ENCODE measurements at places on chromosomes 12 and 14.

DNA sequence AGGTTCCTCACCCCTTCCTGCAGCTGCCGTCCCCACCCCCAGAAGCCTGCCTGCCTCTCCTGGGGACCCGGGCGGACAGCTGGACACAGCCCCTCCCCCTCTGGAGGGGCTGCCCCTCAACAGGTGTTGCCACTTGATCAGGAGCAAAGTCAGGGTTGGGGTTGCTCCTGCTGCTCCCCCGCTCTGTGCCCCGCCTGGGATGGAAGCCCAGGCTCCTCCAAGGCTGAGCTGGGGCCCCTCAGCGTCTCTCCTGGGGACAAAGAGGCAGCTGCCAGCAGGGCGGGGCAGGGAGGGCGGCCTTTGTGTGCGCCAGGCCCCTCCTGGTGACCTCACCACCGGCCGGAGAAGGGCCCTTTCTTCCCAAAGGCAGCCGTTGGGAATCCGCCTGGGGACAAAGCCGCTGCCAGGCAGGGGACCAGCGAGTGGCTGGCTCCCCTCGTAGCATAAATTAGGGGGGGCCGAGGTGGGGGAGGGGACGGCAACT is 13.7 kb downstream of the TRMT61A start:
- no peak for DNase-seq

GRCh38 chr14:23615856-23616255 is 20.3 kb upstream of the DHRS2 start:
- no peak for DNase-seq

DNA sequence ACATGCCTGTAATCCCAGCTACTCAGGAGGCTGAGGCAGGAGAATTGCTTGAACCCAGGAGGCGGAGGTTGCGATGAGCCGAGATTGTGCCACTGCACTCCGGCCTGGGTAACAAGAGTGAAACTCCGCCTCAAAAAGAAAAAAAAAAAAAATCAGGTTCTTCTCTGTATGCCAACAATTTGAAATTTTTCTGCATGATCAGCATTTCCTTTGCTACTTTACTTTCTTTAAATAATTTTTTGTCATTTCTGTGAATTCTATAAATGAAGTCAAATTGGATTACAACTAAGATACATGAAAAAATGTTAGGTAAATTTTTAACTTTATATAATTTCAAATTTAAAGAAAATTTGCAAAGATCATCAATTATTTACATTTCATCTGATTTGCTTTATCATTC is 87.8 kb downstream of the NUMB start:
- DNase-seq, result no peak

- DNase-seq, result no peak
These were observed 197.0 kb downstream of the ANO2 start for GRCh38 chr12:5748027-5748426.

- DNase-seq, result no peak
These were observed 483.8 kb downstream of the NOVA1 start for GRCh38 chr14:26113911-26114640.

- DNase-seq, result no peak
These were observed 53.2 kb downstream of the KCNK10 start for GRCh38 chr14:88269806-88270420.

- no peak for DNase-seq
These were observed 135.6 kb upstream of the HIF1A start for GRCh38 chr14:61559641-61560201.

- DNase-seq, result no peak
These were observed 100.8 kb downstream of the GRIN2B start for GRCh38 chr12:13880613-13881012.

DNA sequence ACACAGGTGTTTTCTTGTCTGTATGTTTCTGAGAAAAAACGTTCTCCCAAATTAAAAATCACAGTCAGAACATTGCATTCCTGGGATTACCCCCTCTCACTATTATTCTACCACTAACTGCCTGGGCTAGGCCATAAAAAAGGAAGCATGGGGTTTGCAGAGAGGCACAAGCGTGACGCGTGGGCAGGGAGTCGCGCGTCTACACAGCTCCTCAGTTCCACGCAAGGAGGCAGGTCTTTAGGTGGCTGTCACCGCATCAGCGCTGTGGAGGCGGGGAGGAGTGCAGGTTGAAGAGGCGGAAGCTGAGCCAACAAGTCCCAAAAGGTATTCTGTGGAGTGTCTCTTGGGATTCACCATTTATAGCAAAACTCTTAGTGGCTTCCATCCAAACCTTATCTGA is 109.9 kb downstream of the RIMBP2 start:
- no peak for DNase-seq

DNA sequence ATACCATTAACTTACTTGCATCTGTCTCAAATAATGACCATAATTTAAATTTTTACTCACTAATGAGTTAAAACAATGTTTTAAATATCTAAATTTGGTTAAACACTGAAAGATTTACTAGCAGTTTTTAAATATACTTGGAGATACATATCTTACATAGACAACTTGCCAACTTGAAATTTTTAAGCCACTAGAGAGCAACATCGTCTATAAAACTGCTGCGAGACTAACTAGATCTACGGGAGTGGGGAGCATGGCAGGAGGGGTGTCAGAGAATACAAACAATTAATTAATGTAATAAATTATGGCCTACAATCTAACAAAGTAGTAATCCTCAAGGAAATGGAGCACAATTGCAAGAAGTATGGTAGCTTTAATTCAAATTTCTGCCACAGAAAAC is 120.4 kb downstream of the LRRIQ1 start:
- no peak for DNase-seq

GRCh38 chr14:68535404-68536017 is 257.4 kb downstream of the ZFP36L1 start:
- DNase-seq, result no peak

GRCh38 chr14:61866932-61867920 is 105.0 kb downstream of the SNAPC1 start:
- DNase-seq, result no peak

DNA sequence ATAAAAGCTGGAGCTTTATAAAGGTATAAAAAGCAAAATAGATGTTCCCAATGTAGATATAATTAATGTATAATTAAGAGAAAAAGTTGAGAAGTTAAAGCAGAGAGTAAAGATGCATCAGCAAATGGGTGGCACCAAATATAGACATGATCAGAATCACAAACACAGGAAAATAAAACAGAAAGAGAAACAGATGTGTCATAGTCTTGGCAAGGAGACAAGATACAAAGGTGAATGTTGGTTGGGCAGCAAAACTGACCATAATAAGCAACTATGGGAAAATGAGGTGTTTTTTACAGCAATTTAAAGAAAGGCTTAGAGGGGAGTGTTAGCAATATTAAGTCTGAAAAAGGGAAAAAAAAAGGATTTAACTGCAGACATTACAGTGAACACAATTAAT is 135.4 kb upstream of the CLEC14A start:
- no peak for DNase-seq

DNA sequence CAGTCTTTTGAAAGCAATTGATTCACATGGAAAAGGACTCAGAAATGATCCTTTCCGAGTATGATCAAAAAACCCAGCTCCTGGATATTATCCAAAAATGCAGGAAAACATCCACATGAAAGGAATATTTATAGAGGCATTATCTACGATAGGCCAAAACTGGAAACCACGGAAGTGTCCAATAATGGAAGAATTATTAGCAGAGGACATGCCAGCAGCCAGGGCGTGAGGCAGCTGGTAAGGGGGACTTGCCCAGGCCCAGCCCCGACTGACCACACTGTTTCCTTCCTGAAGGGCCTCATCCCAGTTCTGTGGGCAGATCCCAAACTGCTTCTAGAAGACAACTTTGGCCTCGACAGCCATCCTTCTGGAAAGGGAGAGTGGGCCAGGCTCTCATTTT is 20.5 kb downstream of the ACTN1 start:
- DNase-seq, result no peak

DNA sequence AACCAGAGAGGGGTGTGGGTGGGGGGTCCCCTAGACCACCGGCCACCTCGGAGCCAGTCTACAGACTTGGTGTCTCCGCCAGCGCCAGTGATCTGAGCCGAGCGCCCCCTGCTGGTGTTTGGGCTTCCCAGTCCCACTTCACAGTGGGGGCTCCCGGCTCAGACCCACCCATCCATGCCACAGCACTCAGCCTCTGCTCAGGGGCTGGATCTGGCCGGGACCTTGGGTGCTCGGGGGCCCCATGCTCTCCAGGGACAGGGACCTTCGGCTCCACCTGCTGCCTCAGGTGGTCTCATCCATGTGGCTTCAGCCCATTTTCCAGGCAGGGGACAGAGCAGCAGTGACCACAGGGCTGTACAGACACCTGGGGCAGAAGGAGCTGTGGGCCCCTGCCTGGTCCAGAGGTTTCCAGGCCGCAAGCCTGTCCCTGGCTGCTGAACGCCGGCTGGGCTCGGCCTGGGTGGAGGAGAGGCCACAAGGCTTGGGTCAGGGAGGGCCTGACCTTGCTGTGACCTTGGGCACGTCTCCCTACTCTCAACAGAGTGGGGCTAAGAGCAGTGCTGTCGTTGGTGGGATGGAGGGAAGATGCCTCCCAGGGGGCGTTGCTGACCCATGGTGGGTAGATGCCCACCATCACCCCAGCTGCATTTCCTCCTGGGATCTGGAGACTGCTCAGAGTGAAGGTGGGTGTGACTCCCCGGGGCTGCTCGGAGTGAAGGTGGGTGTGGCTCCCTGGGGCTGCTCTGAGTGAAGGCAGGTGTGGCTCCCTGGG is 86.3 kb downstream of the KIF26A start:
- no peak for DNase-seq

- no peak for DNase-seq
These were observed 195.7 kb upstream of the NEDD1 start for GRCh38 chr12:96711364-96711763.

- DNase-seq, result no peak
These were observed 211.1 kb upstream of the RGS6 start for GRCh38 chr14:71720978-71721624.

GRCh38 chr12:77924703-77925102 is 94.0 kb downstream of the NAV3 start:
- no peak for DNase-seq

DNA sequence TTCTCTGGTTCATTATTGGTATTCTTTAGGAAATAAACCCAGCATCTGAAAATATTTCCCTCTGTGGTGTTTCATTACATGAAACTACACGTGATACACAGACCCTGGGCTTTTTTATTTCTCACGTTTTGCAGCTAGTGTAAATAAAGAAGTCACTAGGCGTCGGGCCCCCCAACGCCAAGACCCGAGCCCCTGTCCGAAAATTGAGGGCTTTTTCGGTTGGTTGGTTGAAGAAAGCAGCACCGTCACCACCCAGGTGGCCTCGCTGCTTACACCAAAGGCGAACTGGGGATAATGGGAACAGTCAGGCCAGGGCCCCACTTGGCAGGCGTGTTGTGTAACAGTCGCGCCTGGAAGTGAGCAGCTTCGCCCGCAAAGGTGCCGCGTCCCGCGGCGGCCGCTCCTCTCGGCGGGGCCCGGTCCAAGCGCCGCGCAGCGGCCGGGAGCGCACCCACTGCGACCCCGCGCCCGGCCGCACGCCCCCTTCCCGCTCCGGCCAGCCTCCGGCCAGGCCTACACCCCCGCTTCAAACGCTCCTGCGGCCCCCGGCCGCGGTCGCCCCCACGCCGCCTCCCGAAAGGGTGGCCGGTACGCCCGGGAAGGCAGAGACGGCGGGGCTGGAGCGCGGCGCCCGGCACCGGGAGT is 1.2 kb downstream of the DUSP16 start:
- DNase-seq, result peak; percentile 82

DNA sequence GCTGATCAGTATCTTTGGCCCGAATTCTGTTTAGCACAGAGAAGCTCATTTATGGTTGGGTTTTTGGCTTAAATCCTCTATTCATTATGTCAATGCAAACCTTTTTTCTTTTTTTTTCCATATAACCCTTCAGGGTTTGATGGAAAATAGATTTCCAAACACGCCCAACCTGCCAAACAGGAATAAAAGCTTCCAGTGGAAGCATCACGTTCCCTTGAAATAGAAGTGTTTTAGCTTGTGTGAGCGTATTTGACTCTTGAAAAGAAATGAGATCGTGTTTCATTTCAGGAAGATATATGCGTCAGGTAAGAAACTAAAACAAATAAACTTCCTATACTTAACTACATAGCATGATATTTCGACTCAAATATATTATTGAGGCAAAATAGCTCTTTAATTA is at the start of gene PIK3C2G:
Gene PIK3C2G (plus strand): TSS at position 246 of the 400 bp plus-strand sequence. CDS start 20,564 bp downstream, outside the sequence.
- no peak for DNase-seq

DNA sequence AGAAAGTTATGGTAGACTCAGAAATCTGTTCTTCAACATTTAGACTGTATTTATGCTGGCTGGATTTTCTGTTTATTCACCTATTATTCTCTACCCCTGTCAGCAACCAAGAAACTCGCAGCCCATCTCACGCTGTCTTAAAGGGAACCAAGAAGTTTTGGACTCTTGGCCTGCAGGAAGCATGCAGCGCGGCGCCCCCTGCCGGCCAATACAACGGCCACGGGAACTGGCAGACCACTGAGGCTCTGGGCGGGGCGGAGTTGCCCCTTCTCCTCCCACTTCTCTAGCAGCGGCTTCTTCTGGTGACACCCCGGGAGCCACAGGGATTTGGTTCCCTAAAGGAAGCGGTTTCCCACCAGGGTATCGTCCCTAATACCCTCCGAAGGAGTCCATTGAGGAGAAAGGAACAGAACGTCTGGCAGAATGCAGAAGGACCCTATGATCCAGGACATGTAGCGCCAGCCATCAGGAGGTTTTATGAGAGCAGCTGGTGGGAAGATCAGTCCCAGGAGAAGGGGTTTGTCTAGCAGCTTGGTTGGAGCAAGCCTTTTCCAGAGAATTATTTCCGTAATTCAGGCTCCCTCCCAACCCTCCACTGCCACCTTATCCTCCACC is 21.0 kb upstream of the RNASE2 start:
- peak; percentile 5 for DNase-seq

DNA sequence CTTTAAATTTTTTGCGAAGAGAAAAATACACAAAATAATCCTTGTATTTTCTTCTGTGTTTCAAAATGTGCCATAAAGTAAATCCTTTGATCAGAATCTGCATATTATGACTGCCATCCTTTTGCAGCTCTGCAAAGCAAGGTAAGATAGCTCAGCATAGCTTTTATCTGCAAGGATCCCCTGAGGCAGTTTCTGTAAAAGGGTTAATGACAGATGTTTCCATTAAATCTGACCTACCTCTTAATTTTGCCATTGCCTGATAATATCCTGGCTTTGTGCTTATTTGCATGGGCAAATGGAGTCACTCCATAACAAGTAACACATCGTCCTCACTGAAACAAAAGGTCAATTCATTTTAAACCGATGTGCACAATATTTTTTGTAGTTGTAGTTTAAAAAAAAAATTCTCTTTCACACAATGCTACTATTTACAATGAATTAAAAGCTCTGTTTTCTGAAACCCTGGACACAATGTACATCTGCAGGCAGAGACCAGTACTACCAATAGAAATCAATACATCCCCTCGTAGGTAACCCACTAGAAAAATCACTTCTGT is 108.5 kb upstream of the SOX5 start:
- DNase-seq, result no peak
